ENCODE measurements at places on chromosomes 1 and 21.

- peak; percentile 36 for DNase-seq
Measured at GRCh38 chr1:94094469-94095111, 26.4 kb downstream of the ABCA4 start.

- no peak for DNase-seq
Measured at GRCh38 chr1:171251042-171251951, 3.0 kb downstream of the FMO1 start.

DNA sequence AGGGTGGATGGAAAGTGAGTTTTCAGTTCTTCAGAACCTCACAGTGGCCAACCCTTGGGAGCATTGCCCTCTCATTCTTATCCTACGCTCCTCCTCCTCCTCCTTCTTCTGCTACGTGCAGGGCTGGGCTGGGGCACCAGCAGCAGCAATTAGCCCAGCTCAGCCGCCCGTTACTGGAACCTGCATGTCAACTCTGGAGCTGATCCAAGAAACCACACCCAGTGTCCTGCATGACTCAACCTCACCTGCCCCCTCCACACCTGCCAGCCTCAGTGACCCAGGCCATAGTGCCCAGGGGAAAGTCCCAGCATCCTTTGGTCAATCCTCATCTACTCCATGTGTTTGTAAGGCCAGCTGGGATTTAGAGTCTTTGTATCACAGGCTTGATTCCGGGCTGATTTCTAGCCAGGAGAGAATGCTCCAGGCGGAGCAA is 12.6 kb downstream of the ELF3 start:
- no peak for DNase-seq

GRCh38 chr1:2539312-2539907 is 9.3 kb upstream of the HES5 start:
- no peak for DNase-seq

GRCh38 chr1:156619582-156619955 is 354 bp downstream of the HAPLN2 start:
- no peak for DNase-seq

DNA sequence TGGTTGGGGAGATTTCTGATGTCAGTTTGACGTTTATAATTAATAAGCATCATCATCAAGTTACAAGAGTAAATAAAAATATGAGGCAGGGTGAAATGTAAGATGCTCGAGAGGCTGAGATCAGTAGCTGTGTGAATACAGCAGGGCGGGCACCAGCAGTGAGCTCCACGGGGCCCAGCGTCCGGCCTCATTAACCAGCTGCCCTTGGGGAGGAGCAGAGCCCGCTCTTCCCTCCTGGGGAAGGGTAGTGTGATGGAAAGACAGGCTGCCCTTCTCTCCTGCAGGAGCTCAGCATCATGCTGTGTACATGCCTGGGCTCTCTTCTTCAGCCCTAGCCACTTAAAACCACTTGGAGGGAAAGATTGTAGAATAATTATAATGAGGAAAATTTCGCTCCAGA is 23.4 kb downstream of the PDE9A start:
- DNase-seq, result no peak

DNA sequence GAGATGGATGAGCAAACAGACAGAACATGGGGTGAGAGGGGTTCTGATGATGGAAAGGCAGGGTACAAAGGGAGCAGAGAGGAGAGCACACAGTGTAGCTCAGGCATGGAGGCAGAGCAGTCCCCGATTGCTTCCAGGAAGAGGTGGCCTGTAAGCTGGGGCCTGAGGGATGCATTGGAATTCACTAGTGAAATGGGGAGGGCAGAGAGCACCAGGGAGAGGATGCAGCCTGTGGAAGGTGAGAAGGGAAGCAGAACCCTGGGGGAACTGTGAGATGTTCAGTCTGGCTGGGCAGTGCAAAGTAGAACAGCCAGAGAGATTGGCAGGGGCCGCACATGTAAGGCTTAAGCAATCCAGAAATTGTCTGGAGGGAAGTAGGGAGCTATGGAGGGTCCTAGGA is 12.2 kb downstream of the ZNF362 start:
- no peak for DNase-seq

GRCh38 chr1:65719391-65719790 is 73.3 kb upstream of the PDE4B start:
- DNase-seq, result no peak

- no peak for DNase-seq
Measured at GRCh38 chr1:91725618-91725988, 160.3 kb downstream of the TGFBR3 start.

- no peak for DNase-seq
Measured at GRCh38 chr21:37074546-37074945, 1.5 kb downstream of the TTC3 start.

- no peak for DNase-seq
Measured at GRCh38 chr1:77459881-77460280, 178.1 kb downstream of the AK5 start.

- no peak for DNase-seq
Measured at GRCh38 chr21:36610201-36610600, 88.7 kb upstream of the SIM2 start.

GRCh38 chr1:206967096-206967849 is 3.0 kb downstream of the FCAMR start:
- no peak for DNase-seq

DNA sequence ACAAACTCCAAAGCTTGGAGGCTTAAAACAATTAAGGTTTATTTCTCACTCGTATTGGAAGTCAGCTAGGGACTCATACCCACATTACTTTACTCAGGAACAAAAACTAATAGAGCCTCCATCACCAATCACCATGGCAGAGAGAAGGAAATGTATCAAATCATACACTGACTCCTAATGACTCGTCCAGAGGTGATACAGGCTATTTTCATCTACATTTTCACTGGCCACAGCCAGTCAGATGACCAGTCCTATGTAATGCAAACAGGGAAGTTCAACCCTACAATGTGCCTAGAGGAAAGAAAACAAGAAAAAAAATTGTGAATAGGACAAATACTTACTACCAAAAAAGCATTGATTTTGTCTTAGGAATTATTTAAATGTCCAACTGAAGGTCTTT is 110.3 kb downstream of the SEC16B start:
- DNase-seq, result no peak

DNA sequence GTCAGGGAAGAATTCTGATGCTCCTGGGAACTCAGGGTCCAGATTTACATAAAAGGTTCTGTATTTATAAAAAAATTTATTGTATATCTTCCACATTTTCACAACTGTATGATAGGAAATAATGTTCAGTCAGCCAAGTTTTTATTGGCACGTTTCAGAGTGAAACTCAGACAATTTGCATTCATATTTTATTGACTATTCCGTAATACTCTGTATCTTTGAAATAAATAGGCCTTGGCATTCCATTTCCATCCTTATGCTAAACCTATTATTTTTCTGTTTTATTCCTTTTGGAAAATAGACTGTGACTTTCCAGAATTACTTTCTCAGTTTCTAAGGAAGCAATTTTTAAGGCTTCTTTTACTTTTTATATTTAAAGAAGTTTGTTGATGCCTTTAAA is 329.0 kb downstream of the OLFM3 start:
- no peak for DNase-seq

DNA sequence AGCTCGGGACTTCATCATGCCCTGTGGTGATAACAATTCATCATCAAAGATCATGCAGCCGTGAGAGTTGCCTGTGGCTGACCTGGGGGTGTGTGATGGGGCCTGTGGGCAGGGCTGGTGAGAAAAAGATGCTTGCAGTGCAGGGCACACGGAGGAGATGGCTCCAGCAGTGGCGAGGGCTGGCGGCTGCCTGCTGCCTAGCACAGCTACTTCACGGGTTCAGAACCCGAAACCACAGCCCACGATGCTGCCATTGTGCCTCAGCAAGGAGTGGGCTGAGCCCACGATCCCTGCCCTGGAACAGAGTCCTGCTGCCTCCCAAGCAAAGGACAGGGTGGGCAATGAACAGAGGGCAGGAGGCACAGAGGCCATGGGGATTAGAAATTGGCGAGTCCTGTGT is 631 bp upstream of the KRTAP10-9 start:
- DNase-seq, result no peak

GRCh38 chr1:86491171-86491950 is 22.6 kb downstream of the CLCA1 start:
- DNase-seq, result no peak

- DNase-seq, result no peak
Measured at GRCh38 chr1:20158358-20159070, 19.4 kb downstream of the PLA2G2F start.
